Activated CD4-positive, alpha-beta T cell treated with anti-CD3 and anti-CD28 coated beads, Interleukin-2, amount 50 U/mL, for 16 hours (primary cell): ENCODE measurements at places on chromosomes 5 and 9.

GRCh38 chr9:128322404-128323211 lies at the start of the genes COQ4 and TRUB2:
TSS of gene COQ4 (plus strand) at chr9:128322839. CDS start at chr9:128322859, 20 bp downstream.
TSS of gene TRUB2 (minus strand) at chr9:128322447. CDS start at chr9:128322408, 39 bp downstream.
- DNase-seq: peak; percentile 94

DNA sequence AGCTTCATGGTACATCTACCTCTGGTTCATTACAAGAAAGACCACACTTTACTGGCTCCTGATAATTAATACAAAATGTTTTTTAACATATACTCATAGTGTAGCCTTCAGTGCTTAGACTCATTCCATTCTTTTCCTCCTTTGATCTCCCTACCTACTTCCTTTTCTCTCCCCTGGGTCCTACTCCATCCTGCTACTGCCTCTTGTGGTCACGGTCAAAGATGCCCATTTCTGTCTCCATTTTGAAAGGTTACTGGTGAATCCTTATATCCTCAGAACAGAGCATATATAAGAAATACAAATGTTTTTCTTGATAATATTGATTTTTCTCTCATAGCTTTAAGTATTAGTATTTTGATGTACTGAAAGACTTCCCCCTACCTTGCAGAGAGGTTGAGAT lies 375.9 kb downstream of the ARRDC3 start:
- DNase-seq: no peak

DNA sequence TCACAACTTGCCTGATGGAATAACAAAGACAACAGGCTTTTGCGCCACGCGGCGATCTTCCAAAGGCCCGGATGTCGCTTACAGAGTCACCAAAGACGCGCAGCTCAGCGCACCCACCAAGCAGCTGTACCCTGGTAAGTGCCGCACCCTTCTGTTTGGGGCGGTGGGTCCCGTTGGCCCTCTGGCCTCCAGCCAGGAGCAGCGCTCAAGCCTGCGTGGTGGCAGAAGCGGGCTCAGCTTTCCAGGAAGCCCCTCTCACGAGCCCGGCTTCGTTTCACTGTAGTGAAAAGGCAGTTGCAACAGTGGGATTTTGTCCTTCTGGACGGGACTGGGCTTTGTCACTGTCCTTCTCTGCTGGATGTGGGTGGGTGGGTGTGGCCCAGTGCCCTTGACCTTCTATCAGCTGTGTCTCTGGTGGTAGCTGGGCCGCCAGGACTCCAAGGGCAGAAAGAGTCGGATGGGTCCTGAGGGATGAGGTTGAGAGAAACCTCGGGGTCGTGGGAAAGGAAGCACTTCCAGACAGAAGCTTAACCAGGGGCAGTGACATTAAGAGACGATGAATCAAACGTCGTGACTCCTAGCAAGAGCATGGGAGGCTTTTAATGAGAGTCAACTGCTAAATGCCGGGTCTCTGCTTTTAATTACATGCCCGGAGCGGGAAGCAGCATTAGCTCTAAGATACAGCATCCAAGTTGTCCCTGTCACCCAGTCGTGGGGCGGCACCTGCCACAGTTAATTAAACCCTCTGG lies 49.5 kb downstream of the COL5A1 start:
- no peak for DNase-seq

DNA sequence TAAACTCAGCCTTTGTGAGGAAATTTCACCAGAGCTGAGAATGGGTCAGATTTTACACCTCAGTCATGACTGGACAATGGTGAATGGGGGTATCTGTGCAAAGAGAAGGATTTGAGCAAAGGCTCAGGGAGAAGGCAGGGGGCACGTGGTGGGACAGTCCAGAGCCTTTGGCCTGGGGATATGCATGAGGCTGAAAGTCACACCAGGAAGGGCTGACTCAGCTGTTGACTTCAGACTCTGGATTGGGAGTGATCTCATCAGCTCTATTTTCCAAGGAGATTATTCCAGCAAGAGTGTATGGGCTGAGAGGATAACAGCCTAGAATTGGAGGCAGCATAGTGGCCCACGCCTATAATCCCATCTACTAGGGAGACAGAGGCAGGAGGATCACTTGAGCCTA lies 53.6 kb downstream of the SAXO1 start:
- DNase-seq: no peak

DNA sequence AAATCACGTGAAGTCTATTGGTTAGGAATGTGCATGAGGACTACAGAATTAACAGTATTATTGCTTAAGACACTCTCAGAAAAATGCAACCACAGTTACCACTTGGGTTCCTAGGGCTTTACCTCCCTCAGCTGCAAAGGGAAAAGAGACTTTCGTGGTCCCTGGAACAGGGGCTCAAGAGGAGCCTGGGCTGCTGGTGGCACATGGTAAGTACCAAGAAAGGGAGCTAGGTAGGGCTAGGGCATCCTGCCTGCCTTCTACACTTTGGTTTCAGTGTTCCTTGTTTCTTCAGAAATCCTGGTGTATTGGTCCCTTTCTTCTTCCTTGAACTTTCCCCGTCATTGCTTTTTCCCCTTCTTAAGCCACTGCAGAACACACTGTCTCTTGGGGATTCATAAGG lies 7.3 kb upstream of the VCAN start:
- DNase-seq: no peak

GRCh38 chr9:81682797-81683196 lies 6.5 kb downstream of the TLE1 start:
- no peak for DNase-seq

- DNase-seq: no peak
Measured at GRCh38 chr9:134437403-134438194, 111.3 kb downstream of the RXRA start.

DNA sequence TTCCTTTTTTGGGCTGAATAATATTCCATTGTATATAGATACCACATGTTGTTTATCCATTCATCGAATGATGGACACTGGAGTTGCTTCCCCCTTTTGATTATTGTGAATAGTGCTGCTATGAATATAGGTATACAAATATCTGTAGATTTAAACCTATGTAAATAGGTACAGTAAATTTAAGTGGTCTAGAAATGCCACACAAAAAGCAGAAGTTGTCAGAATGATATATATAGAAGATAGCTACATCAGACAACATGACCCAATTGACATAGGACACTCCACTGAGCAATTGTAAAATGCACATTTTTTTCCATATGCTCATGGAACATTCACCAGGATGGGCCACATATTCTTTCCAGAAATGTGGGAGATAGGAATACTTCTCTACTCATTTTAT lies 77.6 kb downstream of the SMIM15 start:
- no peak for DNase-seq

DNA sequence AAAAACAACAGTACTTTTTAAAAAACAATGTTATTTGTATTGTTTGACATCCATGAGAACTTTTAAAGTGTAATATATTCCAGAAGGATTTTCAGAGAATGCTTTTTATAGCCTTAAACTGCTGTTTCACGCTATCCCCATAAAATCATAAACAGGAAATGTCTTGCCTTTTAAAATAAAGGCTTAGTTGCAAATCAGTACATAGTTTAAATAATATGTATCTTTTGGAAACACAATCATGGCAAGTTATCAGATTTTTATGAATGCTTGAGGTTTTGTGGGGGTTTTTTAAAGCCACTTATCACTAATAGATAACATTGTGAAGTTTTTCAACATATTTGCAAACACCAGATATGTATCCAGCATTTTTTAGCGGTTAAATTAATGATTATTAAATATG lies 37.2 kb upstream of the F2RL2 start:
- DNase-seq: no peak

DNA sequence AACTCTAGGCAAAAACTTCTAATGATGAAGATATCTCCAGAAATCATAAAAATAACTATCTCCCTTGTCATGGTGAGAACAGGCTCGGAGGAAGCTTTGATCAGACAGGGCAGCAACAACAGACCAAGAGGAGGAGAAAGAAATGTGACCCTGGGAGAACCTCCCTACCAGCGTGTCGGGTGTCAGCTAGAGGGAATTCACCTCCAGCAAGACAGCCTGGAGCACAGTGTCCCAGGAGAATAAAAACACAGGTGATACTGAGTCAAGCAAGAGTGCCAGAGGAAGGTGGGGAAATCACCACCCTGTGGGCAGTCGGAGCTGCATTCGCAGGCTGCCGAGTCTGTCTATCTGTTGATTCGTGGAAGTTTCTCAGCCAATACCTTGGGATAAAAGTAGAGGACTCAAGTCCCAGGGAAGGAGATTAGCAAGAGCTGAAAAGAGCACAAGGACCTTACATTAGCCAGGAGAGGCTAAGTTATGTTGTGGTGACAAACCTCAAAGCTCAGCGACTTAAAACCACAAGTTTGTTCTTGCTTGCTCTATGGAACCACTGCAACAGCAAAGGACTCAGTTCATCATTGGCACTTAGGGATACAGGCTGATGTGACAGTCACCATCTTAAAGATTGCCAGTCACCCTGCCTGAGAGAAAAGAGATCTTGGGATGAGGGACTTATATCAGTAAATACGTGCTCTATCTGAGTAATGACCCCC lies 598.3 kb downstream of the CCDC171 start:
- DNase-seq: no peak

GRCh38 chr5:88188458-88189132 lies 80.0 kb downstream of the TMEM161B start:
- DNase-seq: no peak

- DNase-seq: peak; percentile 0
Measured at GRCh38 chr9:9998491-9999287, 614.1 kb downstream of the PTPRD start.

GRCh38 chr5:170597872-170598271 lies 94.1 kb downstream of the KCNIP1 start:
- DNase-seq: no peak

GRCh38 chr5:38104497-38105230 lies 153.7 kb upstream of the EGFLAM start:
- DNase-seq: no peak

GRCh38 chr5:43315682-43316081 lies 2.5 kb upstream of the HMGCS1 start:
- peak; percentile 69 for DNase-seq

DNA sequence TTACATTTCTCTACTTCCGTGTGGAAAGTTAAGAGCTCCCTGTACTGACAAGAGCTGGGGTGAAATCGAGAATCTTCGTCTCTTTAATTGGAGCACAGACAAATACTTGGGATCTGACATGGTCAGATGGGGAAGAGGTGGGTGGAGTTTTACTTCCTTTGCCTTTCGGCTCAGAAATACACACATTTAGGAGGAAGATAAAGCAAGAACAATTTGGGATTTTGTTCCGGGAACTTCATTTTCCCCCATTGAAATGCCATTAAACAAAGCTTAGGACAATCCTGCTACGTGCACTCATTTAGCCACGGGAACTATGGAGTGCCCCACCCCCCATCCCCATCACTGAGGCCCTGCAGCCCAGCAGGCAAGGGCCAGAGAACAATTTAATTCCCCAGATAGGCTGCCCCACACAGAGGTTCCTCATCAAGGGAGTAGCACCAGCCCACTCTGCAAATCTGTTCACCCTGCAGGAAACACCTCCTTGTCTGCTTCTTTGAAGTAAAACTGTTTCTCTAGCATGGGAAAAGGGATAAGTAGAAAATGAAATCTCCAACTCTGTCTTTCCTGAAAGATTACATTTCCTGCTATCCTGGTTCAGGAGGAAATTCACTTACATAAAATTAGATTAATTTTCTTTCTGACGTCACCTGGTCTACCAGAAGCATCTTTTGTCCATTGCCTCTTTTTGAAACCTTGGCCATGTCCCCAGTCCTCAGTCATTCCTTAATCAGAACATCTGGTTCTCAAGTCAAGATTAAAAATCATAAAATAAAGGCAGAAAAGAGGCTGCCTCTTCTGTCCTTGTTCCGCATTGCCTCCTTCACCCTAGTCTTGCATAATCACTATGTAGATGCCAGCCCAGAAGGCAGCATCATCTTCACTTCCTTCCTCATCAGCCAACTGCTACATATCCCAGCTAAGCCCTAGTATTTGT lies 206.4 kb downstream of the ENC1 start:
- no peak for DNase-seq

DNA sequence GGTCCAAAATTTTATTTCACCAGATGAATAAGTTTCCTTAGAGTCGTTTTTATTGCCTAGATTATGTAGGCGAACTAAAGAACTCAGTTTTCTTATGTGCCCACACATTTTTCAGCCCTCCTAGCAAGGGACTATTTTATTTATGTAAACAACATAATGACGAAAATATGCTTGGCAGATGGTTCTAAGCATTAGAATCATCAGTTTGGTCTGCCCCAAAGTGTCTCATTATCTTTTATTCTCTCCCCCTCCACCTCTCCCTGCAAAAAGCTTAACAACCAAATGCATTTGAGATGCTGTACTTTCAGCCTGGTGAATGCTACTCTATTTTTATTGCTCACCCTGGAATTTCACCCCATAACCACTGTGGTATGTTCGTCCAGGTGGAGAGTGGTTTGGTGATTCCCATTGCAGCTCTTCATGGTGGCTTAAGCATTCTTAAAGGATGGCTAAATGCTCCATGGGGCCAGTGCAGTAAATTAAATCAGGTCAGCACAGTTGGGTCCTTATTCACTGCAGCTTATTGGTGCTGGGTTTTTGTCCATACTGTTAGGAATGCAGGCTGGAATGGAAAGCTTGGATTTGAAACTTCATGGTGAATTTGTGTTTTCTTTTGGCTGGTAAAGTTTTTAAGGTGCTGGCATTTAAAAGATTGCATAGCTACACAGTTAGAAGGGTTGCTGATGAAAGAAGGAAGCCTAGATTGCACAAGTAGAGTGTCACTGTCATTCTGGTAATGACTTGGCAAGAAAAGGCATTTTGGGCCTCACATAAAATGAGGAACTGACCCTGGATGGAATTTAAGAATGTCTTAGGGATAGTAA lies 39.2 kb downstream of the TLE4 start:
- peak; percentile 29 for DNase-seq

DNA sequence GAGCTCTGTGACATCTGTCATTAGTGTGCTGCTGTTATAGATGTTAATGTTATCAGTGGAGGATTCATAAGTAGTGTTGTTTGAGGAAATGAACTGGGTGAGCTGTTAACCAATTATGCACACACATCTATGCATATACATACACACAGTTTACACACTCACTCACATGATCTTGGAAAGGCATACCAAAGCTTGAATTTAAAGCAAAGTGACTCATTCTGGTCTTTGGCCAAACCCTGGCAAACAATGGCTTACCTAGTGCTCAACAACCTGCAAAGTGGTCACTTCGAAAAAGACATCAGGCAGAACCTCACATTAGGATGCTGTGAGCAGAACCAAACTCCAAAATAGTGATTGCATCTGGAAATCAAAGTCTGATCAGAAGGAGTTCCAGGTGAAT lies 1037.3 kb upstream of the CDH6 start:
- no peak for DNase-seq

DNA sequence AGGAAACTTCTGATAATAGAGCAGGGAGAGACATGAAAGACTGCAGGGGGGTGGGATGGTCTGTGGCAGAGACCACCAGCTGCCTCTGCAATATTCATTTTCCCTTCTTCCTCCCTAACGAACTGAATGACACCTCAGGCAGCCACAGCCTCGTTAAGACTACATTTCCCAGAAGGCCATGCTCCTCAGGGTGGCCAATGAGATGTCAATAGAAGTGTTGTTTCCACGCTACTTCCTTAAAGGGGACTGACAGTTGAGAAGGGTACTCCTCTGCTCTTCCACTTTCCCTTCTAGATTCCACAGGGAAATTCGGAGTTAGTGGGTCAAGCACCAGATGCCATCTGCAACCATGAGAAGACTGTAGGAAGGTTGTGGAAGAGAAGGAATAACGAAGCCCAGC lies 52.0 kb upstream of the DAPK1 start:
- peak; percentile 13 for DNase-seq
